ENCODE measurements at places on chromosomes 2 and 18. TPM values are rescaled to one million over a fixed set of nuclear protein-coding genes. Genes with fewer than 3 reads are reported as not detected.

Gene DNMT3A
- 62.3 TPM for total RNA-seq

Gene CFAP65
- total RNA-seq = not detected

Gene SLC35F6
- total RNA-seq = 5.0 TPM

Gene CRYGD
- not detected for total RNA-seq

Gene ASXL2
- 46.4 TPM for total RNA-seq

Gene NAT8
- total RNA-seq = not detected

Gene AOX1
- total RNA-seq = 0.82 TPM

Gene IL1A
- 6.6 TPM for total RNA-seq

Gene LYG2
- total RNA-seq = not detected
